CD8-positive, alpha-beta memory T cell (primary cell): ENCODE measurements at places on chromosomes 2 and 18.

GRCh38 chr2:234249034-234249735 is 198.7 kb downstream of the SPP2 start:
- no peak overlapping the region for H3K4me3 ChIP-seq
- H3K36me3 ChIP-seq, result no peaks in the 10 kb centered on the region
- H3K4me1 ChIP-seq, result peaks cover 1% of the 10 kb centered on the region
- no peak for DNase-seq

DNA sequence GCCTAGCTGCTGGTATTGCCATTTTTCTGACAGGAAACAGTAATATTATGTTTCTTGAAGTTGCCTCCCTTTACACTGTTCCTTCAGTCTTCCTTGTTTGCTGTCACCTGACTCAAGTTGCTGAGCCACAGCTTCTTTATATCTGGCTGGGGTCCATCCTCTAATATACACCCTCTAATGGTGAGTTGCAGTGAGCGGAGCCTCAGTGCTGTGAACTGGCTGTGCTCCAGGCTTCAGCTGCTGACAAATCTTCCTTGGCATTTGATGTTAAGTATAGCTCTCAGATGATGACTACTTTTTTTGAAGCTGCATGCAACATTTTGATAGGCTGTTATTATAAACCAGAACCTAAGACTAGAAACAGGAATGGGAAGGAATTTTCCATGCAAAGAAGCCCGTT is 366.7 kb downstream of the NUP35 start:
- H3K36me3 ChIP-seq, result no peaks in the 10 kb centered on the region
- H3K4me1 ChIP-seq, result no peaks in the 10 kb centered on the region
- no peaks in the 10 kb centered on the region for H3K27me3 ChIP-seq
- DNase-seq, result no peak

DNA sequence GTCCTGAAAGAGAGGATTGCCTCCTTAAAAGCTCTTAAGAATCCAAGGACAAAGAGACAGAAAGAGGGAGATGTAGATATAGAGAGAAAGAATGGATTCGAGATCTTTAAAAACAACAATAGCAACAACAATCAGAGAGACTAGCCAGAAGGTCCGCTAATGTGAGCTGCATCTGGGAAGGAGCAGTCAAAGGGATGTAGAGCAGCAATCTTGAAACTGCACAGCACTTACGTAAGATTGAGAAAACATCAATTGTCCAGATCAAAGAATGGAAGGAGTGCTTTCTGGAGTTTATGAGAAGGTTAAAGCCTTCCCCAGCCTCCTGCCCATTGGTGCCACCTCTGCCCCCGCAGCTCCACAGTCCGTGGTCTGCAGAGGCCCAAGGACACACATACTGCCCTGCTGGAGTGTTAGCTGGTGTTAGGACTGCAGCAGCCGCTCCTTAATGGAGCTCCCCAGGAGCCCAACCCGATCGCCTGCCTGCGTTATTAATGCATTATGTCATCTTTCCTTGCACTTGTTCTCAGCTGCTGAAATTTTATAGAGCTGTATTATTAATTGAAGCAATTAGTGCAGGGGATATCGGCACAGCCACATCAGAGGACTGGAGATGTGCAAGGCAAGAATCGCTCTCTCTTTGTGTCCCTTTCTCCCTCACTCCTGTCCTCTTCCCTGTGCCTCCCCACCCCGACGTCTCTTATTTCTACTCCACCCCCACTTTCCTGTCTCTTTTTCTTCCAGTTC is 94.2 kb upstream of the STPG4 start:
- H3K27me3 ChIP-seq, result no peaks in the 10 kb centered on the region
- DNase-seq, result no peak
- H3K36me3 ChIP-seq, result no peaks in the 10 kb centered on the region
- H3K4me1 ChIP-seq, result no peaks in the 10 kb centered on the region
- H3K27ac ChIP-seq, result no peak overlapping the region

GRCh38 chr18:80192653-80193385 is 54.5 kb downstream of the PARD6G start:
- no peaks in the 10 kb centered on the region for H3K4me1 ChIP-seq
- no peak overlapping the region for H3K4me3 ChIP-seq
- DNase-seq, result no peak
- H3K27me3 ChIP-seq, result no peaks in the 10 kb centered on the region

- DNase-seq, result no peak
- H3K27ac ChIP-seq, result no peak overlapping the region
- no peaks in the 10 kb centered on the region for H3K4me1 ChIP-seq
- no peaks in the 10 kb centered on the region for H3K36me3 ChIP-seq
Observed at GRCh38 chr2:48993576-48993975, 160.7 kb downstream of the FSHR start.

DNA sequence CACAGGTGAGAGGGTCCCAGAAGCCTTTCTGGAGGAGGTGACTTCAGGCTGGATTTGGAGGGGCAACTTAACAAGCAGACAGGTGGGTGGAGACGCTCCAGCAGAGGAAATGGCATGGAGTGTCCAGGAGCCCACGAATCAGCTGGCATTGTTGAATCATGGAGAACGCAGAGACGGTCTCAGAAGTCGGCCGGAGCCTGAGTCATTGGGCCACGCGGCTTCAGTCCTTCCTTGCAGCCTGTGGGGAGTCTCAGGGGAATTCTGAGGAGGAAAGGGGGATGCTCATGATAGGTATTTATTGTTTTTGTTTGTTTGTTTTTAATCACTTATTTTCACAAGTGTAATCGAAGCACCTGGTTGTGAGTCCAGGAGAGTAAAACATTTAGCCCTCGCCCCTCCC is 184.6 kb upstream of the HDAC4 start:
- H3K4me1 ChIP-seq, result no peaks in the 10 kb centered on the region
- no peak overlapping the region for H3K4me3 ChIP-seq
- no peak overlapping the region for H3K27ac ChIP-seq
- H3K36me3 ChIP-seq, result no peaks in the 10 kb centered on the region
- H3K27me3 ChIP-seq, result no peaks in the 10 kb centered on the region
- DNase-seq, result no peak
